Stimulated activated CD4-positive, alpha-beta T cell treated with anti-CD3 and anti-CD28 coated beads, TNF-alpha, amount 100 ng/mL, for 24 hours (primary cell): ENCODE measurements at places on chromosomes 3 and 15.

DNA sequence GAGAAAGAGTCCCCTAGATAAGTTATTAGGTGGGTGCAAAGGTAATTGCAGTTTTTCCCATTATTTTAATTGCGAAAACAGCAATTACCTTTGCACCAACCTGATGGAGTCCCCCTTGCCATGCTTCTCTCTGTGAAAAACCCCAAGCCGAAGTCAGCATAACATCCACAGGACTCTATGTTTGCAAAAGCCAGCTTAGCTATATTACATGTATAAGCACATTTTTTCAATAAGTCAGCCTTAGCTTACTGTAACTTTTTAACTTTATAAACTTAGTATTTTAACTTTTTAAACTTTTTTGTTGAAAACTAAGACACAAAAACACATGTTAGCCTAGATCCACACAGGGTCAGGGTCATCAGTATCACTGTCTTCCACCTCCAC is 21.4 kb upstream of the MUC20 start:
- no peak for DNase-seq

GRCh38 chr3:146390006-146390772 is 79.2 kb downstream of the PLSCR2 start:
- no peak for DNase-seq

GRCh38 chr3:131047582-131047981 is 20.9 kb downstream of the NEK11 start:
- DNase-seq, result no peak

GRCh38 chr15:99163271-99164062 is 58.6 kb downstream of the SYNM start:
- DNase-seq, result no peak

DNA sequence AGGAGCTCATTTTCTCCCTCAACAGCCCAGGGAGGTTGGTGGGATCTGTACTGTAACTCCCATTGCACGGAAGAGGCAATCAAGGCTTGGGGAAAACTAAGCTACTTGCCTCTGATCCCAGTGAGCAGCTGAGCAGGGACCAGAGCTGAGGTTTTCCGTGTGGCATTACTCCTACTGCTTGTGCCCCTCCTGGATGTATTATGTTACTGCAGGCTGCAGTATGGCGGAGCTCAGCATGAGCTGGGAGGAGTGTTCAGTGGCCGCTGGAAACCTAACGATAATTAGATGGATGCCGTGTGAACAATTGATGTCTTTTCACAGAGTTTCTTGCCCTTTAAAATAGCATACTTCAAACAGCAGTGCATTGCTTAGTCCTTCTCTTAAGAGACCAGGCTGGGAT is 2.0 kb upstream of the TPRG1 start:
- DNase-seq, result no peak

DNA sequence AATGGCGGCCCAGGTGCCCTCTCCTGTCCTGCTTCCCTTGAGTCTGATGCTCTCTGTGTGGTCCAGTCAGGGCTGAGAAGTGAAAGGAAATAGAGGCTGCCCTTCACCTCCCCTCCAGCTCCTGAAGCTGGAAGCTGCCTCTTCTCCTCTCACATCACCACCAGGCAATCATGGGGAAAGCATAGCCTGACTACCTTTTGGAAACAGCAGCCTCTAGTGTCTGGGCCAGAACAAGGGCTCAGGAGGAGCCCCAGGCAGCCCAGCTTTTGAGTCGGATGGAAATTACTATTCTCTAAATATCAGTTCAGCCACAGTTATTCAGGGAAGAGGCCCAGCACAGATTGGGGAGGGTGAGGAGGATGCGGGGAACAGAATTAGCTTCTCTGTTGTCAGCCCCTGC is 43.3 kb upstream of the CCDC174 start:
- DNase-seq, result no peak

DNA sequence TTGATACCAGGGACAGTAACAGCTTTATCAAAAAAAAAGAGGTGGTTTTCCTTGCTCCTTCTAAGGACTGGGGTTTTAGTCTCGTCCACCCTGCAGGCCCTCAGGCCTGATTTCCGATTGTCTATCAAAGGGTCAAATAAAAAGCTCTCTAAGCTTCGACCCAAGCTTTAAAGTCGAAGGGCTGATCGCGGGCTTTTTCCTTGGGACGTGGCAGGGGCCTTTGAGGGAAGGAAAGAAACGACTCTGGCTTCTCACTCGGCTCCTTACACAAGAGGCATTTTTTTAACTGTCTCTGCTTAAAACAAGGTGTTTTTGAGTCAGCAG is 354 bp upstream of the KLHL24 start:
- DNase-seq, result no peak

GRCh38 chr15:67085237-67085817 is 19.9 kb downstream of the SMAD3 start:
- no peak for DNase-seq

DNA sequence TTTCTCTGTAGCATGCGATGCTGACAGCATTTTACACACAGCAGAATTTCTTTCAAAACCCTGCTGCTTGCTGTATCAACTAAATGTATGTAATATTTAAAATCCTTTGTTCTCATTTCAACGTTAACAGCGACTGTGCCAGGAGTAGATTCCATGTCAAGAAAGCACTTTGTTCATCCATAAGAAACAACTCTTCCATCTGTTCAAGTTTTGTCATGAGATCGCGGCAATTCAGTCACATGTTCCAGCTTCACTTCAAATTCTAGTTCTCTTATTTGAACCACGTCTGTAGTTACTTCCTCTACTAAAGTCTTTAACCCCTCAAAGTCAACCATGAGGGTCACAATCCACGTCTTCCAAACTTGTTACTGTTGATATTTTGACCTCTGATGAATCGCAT is 50.6 kb downstream of the SMARCC1 start:
- no peak for DNase-seq

DNA sequence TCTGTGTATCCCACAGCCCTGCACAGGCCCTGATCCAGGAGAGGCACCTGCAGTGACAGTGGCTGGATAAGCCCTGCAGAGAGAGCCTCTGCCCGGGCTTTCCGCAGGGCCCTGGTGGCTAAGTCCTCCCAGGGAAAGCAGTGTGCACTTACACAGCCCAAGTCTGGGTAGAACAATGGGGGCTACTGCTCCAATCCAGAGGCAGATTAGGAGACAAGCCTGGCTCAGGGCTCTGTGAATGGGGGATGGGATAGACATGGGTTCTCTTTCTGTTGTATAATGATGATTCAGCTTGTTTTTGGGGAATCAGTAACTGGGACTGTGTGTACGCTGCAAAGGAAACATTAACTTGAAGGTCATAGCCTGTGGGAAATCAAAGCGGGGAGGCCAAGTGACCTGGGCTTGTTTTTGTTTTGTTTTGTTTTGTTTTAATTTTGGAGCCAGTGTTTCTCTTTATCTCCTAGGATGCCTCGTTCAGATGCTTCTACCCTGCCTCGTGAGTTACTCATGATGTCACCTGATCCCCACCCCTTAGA is 4.1 kb upstream of the ALDH1L1 start:
- no peak for DNase-seq

- DNase-seq, result no peak
These were observed 45.2 kb upstream of the NR2F2 start for GRCh38 chr15:96285305-96285704.

GRCh38 chr3:56869157-56869889 is 67.6 kb upstream of the ARHGEF3 start:
- no peak for DNase-seq

- no peak for DNase-seq
These were observed 12.0 kb downstream of the CELSR3 start for GRCh38 chr3:48650723-48651122.

- DNase-seq, result no peak
These were observed 5.3 kb downstream of the MYO5C start for GRCh38 chr15:52290329-52290728.

DNA sequence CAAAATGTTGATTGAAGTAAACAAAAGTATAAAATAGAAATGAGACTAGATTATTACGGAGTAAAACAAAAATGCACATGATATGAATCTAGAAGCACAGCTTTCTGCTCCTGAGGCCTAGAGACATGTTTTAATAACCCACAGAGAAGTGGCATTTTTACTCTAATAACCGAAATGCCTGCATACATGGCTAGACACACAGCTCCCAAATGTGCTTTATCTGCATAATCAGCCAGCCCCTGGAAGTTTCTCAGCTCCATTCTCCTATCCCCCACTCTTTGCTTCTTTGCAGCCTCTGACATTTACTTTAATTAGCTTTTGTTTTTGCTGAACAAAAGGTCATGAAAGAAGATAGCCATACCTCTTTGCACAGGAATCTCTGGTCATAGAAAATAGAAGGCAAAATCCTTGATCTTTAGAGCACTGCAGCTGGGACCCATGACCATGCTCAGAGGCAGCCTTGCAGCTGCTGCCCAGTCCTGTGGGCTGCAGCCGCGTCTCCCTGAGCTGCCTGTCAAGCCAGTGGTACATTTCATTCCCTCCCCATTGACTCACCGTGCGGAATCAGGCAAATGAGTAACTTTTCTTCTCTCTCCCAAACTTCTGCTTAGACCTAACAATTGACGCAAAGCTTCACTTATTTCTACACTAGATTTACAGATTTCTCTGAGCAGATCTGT is at the start of gene VEPH1:
VEPH1 (minus strand) TSS at position 501 of the 680 bp plus-strand sequence. CDS start 8,067 bp downstream, outside the sequence.
- no peak for DNase-seq

DNA sequence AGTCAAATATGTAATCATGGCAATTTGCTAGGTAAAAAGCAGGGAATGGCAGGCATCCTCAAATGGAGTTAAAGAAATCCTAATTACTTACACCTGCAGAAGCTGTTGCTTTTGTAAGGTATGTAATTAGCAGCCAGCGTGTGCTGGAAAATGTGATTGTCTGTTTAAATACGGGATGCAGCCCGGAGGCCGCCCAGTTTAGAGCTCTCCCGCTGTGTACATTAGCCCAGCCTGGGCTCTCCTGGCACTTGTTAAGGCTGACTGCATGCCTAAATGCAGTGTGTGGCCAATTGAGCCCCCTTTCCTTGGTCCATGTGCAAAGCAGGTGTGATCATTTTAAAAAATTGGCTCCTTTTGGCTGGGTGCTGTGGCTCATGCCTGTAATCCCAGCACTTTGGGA is 9.0 kb downstream of the DPH3 start:
- DNase-seq, result no peak

GRCh38 chr3:150105886-150106612 is 135.4 kb upstream of the PFN2 start:
- no peak for DNase-seq

GRCh38 chr3:183583331-183584245 is 28.1 kb upstream of the KLHL6 start:
- no peak for DNase-seq

DNA sequence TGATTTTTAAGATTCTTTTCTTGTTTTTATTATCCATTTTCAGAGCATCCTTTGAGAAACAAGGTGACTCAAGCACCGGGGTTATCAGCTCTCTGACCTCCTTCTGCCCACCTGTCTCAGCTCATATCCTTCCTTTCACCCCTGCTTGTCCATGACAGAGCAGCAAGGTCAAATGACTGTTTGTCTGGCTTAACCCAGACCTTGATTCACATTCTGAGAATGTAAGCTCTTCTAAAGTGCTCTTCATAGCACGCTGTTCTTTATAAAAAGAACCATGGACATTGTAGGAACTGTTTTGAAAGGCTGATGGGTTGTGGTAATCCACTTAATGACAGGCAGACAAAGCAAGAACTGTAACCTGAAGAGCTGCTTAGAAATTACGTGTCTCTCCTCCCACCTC is 122.5 kb downstream of the CHST2 start:
- DNase-seq, result no peak

GRCh38 chr3:134374105-134374790 is at the start of gene AMOTL2:
TSS of gene AMOTL2 (minus strand) at chr3:134374447. CDS start at chr3:134371433, 3,014 bp downstream.
- DNase-seq, result no peak

GRCh38 chr3:29936766-29937165 is 655.9 kb downstream of the RBMS3 start:
- DNase-seq, result no peak

- no peak for DNase-seq
These were observed 164.6 kb upstream of the PFN2 start for GRCh38 chr3:150135287-150135721.

- DNase-seq, result no peak
These were observed 148.3 kb downstream of the LRRC28 start for GRCh38 chr15:99399618-99400017.

- DNase-seq, result peak; percentile 22
These were observed 1.9 kb downstream of the CHST2 start for GRCh38 chr3:143121241-143122088.

DNA sequence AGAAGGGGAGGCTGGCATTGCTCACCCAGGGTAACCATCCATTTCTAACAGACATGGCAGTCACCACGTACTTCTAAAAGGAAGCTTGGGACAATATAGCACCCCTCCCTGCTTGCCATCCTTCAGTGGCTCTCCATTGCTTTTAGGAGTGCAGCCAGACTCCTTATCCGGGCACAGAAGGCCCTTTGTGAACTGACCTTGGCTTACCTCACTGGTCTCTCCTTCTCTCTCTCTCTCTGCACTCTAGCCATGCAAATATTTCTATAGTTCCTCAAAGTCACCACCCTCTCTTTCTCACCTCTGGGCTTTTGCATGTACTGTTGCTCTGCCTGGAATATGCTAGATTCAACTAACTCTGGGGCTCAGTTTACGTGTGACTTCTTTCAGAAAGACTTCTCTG is 301.1 kb downstream of the SHQ1 start:
- no peak for DNase-seq

DNA sequence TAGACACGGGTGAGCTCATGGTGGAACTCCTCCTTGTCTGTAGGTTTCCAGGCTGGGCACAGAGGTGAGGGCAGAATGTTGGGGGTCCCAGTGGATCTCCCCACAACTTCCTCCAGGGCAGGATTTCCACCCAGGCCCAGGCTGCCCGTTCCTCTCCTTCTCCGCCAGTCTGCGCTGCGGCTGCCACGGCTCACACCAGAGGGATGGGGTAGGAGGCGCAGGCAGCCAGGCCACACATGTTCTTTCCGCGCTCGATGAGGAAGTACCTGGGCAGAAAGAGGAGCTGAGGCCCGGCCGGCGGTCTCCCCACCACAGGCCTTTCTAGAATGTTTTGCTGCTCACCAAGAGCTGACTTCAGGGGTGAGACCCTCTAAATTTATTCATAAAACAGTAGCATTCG is 22.9 kb downstream of the CTSH start:
- no peak for DNase-seq
